Heart right ventricle (tissue), 16 donors: ENCODE measurements at places on chromosomes 1 and 21. TPM values are rescaled to one million over a fixed set of nuclear protein-coding genes. Genes with fewer than 3 reads are reported as not detected.

KCNJ9 gene
- total RNA-seq = 0.07 TPM

NUDT4B gene
- not detected for total RNA-seq

GREM2 gene
- total RNA-seq = 0.25 TPM

DVL1 gene
- 84.6 TPM for total RNA-seq

JAM2 gene
- total RNA-seq = 34.6 TPM

ATP6V1G3 gene
- total RNA-seq = not detected

SELL gene
- total RNA-seq = 8.1 TPM

EXTL2 gene
- total RNA-seq = 9.1 TPM

ATP13A2 gene
- total RNA-seq = 20.0 TPM

A3GALT2 gene
- total RNA-seq = not detected
